ENCODE measurements at places on chromosomes 5 and 9.

- DNase-seq = no peak
Measured at GRCh38 chr5:133925866-133926488, 42.4 kb downstream of the C5orf15 start.

- DNase-seq = peak; percentile 22
Measured at GRCh38 chr5:113489299-113489698, 1.0 kb upstream of the MCC start.

DNA sequence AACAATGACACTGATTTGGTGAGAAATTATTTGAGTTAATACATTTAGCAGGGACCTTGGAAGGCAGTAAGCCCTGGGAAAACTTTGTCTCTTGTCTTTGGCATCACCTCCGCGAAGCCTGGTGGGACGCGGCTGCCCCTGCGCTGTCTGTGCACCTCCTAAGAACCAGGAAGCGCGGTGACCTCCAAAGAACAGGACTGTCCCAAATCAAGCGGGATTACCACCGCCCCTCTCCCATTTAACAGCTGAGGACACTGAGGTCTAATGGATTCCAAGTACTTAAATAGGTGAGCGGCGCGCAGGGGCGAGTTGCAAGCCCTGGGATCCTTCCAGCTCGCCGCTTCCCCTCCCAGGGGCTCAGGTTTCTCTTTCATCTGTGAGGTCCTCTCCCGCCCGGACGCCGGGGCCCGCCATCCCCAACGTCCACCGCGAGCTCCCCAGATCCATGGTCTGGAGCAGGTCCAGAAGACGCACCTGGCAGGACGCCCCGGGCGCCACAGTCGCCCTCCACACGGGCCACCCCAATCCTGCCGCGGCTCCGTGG is 432 bp downstream of the STARD4 start:
- DNase-seq = no peak

- DNase-seq = no peak
Measured at GRCh38 chr5:81192373-81192750, 40.8 kb upstream of the CKMT2 start.

GRCh38 chr9:138023394-138024124 is 146.0 kb downstream of the CACNA1B start:
- DNase-seq = no peak

- DNase-seq = no peak
Measured at GRCh38 chr9:110146373-110146772, 61.6 kb downstream of the C9orf152 start.
